ENCODE measurements at places on chromosomes 7 and 10.

- no peak for DNase-seq
These were observed 8.2 kb downstream of the GSAP start for GRCh38 chr7:77407906-77408305.

DNA sequence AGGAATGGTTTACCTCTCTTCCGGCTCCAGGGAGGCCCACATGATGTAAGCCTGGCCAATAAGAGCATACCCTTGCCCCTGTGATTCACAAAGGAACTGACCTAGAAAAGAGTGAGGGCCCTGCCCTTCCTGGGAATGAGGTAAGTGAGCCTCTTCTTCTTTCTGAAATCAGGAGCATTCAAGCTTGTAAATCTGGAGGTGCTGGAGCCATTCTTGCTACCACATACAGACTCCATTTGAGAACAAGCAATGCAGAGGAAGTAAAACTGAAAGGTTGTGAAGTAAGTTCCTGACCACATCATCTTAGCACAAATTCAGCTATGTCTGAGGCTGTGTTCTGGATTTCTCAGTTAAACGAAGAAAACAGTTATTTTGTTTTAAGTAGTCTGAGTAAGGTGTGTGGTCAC lies 132.2 kb downstream of the CD36 start:
- DNase-seq: no peak

DNA sequence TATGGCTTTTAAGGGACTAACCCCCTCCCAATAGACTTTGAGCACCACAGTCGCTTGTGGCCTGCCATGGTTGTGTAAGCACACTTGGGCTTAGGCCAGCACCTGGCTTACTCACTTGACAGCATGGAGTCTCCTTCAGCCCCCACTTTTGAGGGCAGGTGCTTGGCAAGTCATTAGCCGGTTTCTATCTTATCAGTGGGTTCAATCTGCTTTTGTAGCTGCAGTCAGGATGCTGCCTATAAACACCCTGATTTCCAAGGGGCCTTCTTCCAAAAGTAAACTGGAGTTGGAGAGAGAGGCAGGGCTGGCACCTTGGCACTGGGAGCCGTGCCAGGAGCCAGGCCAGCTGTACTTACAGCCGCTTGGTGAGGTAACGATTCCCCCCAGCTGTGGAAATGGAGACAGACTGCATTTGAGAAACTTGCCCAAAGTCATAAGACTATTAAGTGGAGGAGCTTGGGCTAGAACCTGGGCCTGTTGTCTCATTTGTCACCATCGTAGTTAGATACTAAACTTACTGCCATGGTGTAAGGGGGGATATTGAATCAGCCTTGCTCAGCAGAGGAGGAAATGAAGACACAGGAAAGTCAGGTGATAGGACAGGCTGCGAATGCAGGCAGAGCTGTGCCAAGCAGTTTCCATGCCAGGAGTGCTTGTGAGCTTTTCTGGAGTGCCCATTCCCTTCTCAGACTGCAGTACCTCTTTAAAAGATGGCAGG lies 92.2 kb upstream of the EFCAB10 start:
- DNase-seq: no peak

GRCh38 chr10:85645926-85646711 lies 720.5 kb downstream of the GRID1 start:
- no peak for DNase-seq

- no peak for DNase-seq
These were observed 87.5 kb upstream of the IFRD1 start for GRCh38 chr7:112362731-112363131.

DNA sequence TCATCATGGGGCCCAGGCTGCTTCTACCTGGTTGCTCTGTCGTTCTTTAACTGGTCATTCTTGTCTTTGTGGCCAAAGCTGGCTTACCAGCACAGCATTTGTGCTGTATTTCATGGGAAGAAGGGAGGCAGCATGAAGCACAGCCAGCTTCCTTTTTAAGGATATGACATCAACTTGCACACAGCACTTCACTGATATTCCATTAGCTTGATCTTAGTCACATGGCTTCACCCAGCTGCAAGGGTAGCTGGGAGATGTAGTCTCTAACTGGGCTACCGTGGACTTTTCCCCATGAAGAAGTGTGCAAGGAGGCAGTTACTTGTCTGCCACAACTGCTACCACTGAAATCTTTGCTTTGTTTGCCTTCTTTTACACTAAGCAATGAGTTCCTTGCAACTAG lies 525.2 kb downstream of the LRMDA start:
- DNase-seq: no peak
